ENCODE measurements at places on chromosomes 7 and 10.

GRCh38 chr10:31320550-31321211, 1.7 kb downstream of the ZEB1 start:
- DNase-seq = peak; percentile 8

DNA sequence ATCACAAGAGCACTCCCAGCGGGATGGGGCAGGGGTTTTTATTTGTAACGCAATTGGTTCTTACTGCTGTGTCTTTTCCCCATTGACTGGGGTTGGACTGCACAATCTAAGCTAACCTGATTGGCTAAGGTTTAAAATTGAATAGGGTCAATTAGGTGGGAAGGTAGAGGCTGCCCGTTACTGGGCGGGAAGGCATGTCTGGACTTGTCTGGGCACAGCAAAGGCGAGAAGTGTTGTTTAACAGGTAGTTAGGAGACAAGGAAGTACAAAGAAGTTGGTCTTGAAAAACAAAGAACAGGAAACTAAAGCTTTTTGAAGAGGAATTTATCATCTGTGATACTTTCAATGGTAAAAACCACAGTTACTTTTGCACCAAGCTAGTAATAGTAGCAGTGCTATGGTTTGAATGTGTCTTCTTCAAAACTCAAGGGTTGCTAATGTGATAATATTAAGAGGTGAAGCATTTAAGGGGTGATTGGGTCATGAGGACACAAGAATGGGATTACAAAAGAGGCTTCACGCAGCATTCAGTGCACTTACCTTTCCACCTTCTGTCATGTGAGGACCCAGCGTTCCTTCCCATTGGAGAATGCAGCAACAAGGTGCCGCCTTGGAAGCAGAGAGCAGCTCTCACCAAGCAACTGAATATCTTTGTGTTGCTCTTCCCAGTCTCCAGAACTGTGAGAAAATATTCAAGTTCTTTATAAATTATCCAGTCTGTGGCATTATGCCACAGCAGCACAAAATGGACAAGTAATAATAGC, 875.5 kb upstream of the SORCS1 start:
- DNase-seq = no peak

DNA sequence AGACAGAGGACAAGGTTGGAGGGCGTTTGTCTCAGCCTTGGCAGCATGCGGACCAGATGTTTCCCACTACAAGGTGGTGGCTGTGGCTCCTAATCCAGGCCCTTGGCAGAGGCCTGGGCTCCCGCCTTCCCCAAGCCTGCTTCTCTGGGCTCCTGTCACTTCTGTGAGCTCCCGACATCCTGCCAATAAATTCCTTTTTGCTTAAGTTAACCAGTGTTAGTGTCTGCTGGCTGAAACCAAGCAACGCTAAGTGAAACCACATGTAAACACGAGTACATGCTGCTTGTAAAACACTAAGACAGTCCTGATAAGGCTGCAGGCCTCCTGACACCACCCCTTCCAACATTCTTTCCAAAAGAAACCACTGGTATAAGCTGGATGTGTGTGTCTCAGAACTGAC, 263.6 kb upstream of the ZMIZ1 start:
- no peak for DNase-seq

- DNase-seq = no peak
Observed at GRCh38 chr10:124558339-124559321, 97.0 kb downstream of the LHPP start.

DNA sequence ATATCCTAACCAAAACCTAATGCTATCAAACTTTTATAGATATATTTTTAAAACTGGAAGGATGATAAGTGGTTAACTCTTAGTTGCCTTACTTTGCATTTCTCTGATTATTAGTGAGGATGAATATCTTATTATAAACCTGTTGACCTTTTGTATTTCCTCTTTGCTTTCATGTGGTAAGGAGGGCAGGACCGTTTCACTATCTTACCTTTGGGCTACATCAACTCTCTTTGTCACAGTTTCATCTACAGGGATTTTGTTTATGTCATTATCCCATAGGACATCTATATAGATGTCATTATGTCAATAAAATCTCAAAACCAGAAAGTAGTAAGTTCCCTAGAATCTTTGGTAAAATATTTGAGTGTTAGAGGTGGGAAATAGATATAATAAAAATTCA, 219.3 kb downstream of the THSD7A start:
- DNase-seq = no peak

GRCh38 chr7:31432176-31432575, 81.7 kb upstream of the ITPRID1 start:
- no peak for DNase-seq

- no peak for DNase-seq
Observed at GRCh38 chr10:117342641-117343040, 32.6 kb downstream of the PDZD8 start.

DNA sequence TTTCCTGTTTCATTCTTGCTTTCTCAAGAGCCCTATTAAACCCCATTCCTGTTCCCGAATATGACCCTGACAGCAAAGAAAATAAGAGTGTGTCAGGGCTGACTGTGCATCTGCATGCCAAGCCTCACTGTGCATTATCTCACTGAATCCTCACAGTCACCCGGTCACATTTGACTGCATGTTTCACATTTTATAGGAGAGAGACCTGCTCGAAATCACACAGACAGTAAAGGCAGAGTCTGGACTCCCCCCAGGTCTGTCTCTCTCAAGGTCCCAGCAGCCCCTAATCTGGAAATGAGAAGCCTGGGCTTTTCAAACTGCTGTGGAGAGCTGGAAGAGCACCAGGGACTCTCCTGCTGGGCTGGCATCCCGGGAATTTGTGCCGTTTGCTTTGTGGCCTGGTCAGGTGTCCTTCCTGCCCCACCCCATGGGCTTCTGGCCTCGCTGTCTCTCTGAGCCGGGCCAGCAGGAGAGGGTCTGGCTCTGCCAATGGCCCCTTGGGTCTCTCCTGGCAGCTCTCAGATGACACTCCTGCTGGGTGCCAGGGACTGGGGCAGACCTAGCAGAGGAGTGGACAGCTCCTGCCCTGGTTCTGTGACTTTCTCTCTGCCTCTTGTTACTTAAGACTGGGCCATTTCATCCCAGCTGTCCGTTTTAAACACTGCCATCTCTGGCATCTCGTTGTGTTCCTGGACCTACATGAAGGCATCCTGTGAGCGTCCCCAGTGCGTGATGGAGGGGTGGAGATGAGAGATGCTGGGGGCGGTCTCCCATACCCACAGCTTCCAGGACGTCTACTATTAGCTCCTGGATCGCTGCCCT, 173.6 kb downstream of the ARHGAP12 start:
- no peak for DNase-seq

Data from activated gamma-delta T cell (primary cell).